ENCODE measurements at places on chromosomes 2 and 18.

GRCh38 chr2:85786444-85786843, 32.7 kb downstream of the ATOH8 start:
- no peak for DNase-seq

DNA sequence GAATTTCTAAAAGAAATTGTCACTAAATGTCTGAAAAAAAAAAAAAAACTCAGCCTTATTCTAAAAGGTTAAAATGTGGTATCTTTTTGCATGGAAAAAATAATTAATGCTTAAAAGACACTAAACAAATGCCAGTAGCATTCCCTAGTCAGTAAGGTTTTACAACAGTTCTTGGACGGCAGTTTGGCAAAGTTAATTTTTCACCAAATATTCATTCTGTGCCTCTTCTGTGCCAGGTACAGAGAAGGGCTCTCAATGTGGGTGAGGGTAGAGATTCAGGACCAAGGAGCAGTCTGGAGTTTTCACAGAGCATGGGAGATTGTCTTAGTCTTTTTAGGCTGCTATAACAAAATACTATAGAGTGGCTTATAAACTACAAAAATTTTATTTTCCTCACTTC, 6.0 kb upstream of the CCDC93 start:
- no peak for DNase-seq

DNA sequence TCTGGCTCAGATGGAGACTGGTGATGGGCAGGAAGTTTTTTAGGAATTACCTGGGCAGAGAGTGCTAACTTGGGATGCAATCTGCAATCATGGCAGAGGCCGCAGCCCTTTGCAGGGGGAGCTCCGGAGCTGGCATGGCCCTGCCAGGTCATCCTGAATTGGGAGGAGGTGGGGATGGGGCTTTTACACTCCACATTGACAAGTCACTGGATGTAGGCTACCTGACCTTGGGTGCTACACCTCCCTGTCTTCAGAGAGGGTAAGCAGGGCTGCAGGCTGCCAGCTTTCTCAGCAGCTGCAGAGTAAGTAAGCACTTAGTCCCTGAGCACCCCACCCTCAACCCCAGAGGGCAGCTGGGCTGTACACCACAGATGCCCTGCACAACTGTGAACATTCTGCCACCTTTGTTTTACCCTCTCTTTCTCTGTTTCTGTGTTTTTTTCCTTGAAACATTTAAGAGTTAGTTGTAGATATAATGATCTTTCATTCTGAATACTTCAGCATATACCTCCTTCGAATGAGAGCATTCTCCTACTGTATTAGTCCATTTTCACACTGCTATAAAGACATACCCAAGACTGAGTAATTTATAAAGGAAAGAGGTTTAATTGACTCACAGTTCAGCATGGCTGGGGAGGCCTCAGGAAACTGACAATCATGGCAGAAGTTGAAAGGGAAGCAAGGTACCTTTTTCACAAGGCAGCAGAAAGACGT, 6.8 kb upstream of the HS1BP3 start:
- DNase-seq = no peak

GRCh38 chr2:27889774-27890145, 427 bp downstream of the RBKS start:
- DNase-seq = no peak

DNA sequence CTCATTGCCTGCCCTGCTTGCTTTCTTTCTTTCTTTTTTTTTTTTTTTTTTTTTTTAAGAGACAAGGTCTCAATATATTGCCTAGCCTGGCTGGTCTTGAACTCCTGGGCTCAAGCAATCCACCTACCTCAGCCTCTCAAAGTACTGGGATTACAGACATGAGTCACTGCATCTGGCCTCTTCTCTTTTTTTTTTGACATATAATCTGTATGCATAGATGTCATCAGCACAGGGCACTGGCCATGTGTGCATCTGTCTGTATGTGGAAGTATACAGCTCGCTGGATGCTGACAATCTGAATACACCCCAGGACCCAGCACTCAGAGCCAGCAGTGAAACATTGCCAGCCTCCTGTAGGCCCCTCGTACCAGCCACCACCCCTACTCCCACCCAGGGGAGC, 49.5 kb downstream of the TFCP2L1 start:
- no peak for DNase-seq

DNA sequence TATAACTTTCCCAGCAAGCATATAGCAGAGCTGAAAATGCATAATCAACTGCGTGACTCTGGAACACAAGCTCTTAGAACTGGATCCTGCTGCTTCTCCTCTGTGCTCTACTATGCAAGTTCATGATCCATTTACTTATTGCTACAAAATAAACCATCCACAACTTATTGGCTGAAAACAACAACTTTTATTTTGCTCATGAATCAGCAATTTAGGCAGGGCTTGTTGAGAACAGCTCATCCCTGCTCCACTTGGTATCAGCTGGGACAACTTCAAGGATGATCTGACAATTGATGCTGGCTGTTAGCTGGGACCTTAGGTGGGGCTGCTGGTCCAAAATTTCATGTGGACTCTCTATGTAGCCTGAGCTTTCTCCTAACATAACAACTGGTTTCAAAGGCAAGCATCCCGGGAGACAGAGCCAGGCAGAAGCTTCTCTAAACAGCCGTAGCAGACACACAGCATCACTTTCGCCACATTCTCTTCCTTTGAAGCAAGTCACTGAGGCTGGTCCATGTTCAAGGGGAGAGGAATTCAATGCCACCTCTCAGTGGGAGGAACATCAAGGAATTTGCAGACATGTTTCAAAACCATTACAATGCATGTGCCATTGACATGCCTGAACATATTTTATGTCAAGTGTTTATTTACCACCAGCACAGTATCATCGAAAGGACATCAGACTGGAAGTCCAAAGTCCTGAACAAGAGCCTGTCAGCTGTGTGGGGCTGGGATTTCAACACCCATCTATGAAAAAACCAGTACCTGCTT, 153.1 kb upstream of the PKDCC start:
- DNase-seq = no peak

GRCh38 chr2:101815154-101815553, 117.6 kb downstream of the MAP4K4 start:
- DNase-seq = no peak

- no peak for DNase-seq
Observed at GRCh38 chr2:165522719-165523118, 53.2 kb downstream of the CSRNP3 start.

DNA sequence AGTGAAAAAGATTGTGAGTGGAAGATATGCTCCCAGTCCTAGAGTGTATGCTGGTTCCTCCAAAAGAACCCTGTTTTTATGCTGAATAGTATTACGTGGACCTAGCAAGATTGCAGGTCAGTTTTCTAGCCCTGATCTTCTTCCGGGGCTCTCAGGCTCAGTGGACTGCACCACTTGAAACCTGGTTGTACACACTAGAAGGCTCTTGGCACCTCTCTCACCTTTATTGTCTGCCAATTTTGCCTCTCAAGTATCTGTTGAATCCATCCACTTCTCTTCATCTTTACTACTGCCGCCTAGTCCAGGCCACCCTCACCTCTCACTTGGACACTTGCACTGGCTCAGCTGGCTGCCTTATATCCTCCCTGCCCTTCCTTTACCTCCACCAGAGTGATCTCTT, 16.8 kb downstream of the TTC39C start:
- DNase-seq = no peak

- no peak for DNase-seq
Observed at GRCh38 chr18:33694593-33694992, 116.6 kb downstream of the ASXL3 start.

DNA sequence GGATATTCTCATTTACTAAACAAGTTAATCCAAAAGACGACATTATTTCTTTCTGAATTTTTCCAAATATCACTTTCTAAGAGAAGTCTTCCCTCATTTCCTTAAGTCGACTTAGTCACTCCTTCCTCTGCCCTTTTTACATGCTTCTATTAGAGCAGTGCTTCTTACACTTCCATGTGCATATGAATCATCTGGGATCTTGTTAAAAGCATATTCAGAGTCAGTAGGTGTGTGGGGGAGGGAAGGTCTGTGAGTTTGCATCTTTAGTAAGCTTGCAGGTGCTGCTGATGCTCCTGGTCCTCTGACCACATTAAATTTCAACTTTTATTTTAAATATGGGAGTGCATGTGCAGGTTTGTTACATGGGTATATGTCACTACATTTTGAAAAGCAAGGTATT, 582.6 kb downstream of the NRXN1 start:
- DNase-seq = no peak

DNA sequence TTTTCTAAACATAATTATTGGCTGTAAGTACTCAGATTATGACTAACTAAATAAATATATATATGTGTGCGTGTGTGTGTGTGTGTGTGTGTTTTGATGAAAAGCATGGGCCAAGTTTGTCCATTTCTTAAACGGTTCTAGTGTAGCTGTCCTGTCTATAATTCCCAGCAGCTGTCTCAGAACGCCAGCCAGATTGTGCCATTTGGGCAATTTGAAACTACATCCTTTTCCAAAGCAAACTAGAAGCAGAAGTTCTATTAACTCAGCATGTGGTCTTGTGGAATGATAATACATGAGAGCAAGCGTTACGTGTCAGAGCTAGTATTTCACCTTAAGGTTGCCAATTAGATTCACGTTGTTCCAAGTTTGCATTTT, 1.7 kb downstream of the ARHGAP28 start:
- DNase-seq = no peak

DNA sequence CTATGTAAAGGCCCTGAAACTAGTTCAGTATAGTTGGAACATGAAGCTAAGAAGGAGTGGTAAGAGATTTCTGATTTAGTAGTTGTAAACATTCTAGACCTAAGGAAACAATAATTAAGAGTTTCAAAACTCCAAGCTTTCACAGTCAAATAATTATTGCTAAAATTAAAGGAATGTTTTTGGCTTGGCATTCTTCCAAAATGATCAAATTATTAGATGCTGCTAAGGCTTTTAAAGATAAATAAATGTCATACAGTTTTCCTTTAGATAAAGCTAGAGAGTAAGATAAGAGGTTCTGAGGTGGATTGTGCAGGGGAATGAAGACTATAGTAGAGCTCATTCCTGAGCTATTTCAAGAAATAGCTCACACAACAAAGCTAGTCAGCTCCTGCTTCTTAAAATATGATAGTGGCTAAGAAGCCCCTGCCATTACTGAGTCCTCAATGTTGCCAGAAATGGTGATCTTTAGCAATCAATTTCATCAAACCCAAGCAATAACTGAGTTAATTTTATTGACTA, 45.3 kb downstream of the ZC3H15 start:
- no peak for DNase-seq

DNA sequence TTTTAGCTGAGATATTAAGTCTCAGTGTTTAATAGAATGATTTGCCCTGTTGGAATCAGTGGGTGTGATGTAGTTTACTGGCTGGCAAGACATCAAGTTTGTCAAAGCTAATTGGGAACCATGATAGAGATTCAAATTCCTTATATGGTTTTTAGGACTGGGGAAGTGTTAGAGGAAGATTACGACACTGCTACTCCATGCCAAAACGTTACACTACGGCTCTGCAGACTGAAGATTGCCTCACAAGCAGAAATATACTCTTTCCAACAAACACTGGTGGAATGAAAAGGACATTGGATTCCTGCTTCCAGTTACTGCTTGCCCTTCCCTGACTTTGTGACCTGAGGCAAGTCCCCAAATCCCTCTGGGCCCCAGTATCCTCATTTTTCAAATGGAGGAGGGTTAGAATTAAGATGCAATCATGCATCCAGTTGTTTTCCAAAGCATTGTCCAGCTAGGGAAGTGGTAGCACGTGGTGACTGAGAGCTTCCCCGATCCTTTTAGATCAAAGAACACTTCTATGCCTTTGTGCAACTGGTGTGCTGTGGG, 147.6 kb downstream of the CDC42EP3 start:
- no peak for DNase-seq

GRCh38 chr2:106267997-106268396, 73.9 kb upstream of the UXS1 start:
- DNase-seq = peak; percentile 17

DNA sequence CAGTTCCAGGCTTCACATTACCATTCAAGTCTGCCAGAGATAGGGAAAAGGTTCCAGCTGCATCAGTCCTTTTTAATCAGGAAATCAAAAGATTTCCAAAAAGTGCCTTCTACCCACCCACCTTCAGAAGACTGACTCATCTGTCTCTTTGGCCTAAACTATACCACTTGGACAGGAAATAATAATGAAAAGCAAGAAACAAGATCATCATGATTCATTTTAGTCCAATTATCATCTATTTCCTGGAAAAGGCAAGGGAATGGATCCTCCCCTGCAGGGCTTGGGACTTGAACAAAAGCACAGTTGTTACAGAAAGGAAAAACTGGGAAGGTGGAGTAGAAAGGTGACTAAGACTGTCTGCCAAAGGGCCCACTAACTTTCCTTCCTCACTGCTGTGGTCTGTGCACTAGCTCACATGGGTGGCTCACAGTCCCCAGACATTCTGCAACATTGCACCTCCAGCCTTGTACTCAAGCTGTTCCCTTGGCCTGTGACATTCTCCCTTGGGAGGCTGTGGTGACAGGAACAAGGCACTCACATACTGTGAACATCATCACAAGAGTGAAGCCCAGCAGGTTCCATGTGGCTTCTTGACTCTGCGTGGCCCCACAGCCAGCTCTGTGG, 75.3 kb downstream of the VSNL1 start:
- DNase-seq = no peak

DNA sequence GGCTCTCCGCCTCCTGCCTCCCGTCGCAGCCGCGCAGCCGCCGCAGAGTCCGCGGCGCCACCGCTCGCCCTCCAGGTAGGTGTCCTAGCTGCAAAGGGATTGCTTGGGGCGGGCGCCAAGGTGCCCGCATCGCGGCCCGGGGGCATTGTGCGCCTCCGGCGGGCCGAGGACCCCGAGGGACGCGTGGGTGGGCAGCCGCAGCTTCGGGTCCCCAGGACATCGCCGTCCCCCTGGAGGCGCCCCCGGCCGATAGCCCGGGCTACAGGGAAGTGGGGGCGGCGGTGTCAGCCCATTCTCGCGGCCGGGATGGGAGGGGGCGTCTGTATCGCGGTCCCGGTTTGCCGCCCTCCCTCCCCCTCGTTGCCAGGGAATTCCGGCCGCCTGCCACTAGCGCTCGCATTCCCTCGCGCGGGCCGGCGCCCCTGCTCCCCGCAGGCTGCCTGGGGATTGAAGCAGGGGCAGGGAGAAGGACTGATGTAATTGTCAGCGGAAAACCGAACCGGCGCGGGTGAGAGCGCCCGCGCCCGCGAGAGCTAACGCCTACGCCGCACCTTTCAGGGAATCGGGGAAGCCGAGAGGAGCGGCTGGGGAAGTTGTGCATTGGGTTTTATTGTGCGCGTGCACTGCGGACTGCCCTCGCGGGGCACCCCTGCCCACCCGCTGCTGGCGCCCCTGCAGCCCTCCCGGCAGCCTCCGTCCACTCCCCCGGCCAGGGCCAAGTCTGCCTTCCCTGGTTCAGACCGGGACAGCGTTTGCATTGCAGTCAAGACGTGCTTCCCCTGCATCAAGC, 483 bp downstream of the OSBPL6 start:
- peak; percentile 10 for DNase-seq

- no peak for DNase-seq
Observed at GRCh38 chr2:47230418-47230817, 75.3 kb upstream of the STPG4 start.
